Cardiac atrium fibroblast (primary cell): ENCODE measurements at places on chromosomes 3 and 15. TPM values are rescaled to one million over a fixed set of nuclear protein-coding genes. Genes with fewer than 3 reads are reported as not detected.

CYP19A1 gene
- 0.18 TPM in 1 of 2 replicates, not detected in the other for total RNA-seq

GOLGA8J gene
- not detected in 2 replicates for total RNA-seq

CD47 gene
- total RNA-seq, result 58.1 and 67.7 TPM in 2 replicates

NPHP3 gene
- total RNA-seq, result 16.5 and 17.5 TPM in 2 replicates

TOPAZ1 gene
- not detected in 2 replicates for total RNA-seq

NR1I2 gene
- not detected in 2 replicates for total RNA-seq

ROPN1 gene
- not detected in 2 replicates for total RNA-seq

TRIM42 gene
- total RNA-seq, result not detected in 2 replicates

STRC gene
- not detected in 2 replicates for total RNA-seq

TERB2 gene
- not detected in 2 replicates for total RNA-seq

ALDH1L1 gene
- 7.0 and 13.7 TPM in 2 replicates for total RNA-seq

REC114 gene
- total RNA-seq, result not detected in 2 replicates

SLC28A2 gene
- not detected in 2 replicates for total RNA-seq

GASK1A gene
- total RNA-seq, result under 0.01 TPM in 1 of 2 replicates, not detected in the other

PLCH1 gene
- total RNA-seq, result not detected in 2 replicates

PLA1A gene
- not detected in 2 replicates for total RNA-seq

BNC1 gene
- 1.1 and 2.6 TPM in 2 replicates for total RNA-seq

GP9 gene
- not detected in 2 replicates for total RNA-seq

IQCF5 gene
- total RNA-seq, result not detected in 2 replicates

ANKUB1 gene
- total RNA-seq, result not detected in 2 replicates

SEMA6D gene
- total RNA-seq, result 2.0 and 2.3 TPM in 2 replicates

UBAP1L gene
- 0.16 and 0.36 TPM in 2 replicates for total RNA-seq

GPR27 gene
- not detected in 2 replicates for total RNA-seq

RFTN1 gene
- 41.2 and 67.6 TPM in 2 replicates for total RNA-seq

ADPRH gene
- 1.1 and 4.5 TPM in 2 replicates for total RNA-seq

FBXL2 gene
- 8.3 and 11.2 TPM in 2 replicates for total RNA-seq

SCAANT1 gene
- not detected in 2 replicates for total RNA-seq

STRIT1 gene
- not detected in 2 replicates for total RNA-seq

HIGD2B gene
- 0.36 TPM in 1 of 2 replicates, not detected in the other for total RNA-seq

XCR1 gene
- total RNA-seq, result not detected in 2 replicates

GPR149 gene
- total RNA-seq, result not detected in 2 replicates

GOLGA6D gene
- not detected in 2 replicates for total RNA-seq

SLC9C1 gene
- 0.16 TPM in 1 of 2 replicates, not detected in the other for total RNA-seq

DAG1 gene
- 49.3 and 80.0 TPM in 2 replicates for total RNA-seq

ATP10A gene
- 0.97 and 1.4 TPM in 2 replicates for total RNA-seq

ZMYND10 gene
- total RNA-seq, result under 0.01 TPM in 1 of 2 replicates, not detected in the other

EPHB3 gene
- total RNA-seq, result 1.3 and 3.4 TPM in 2 replicates

HYKK gene
- 1.6 and 1.8 TPM in 2 replicates for total RNA-seq

MUC20 gene
- total RNA-seq, result 1.3 TPM in 1 of 2 replicates, not detected in the other
